ENCODE measurements at places on chromosomes 3 and 15. TPM values are rescaled to one million over a fixed set of nuclear protein-coding genes. Genes with fewer than 3 reads are reported as not detected.

- DNase-seq, result no peak
Observed at GRCh38 chr3:187064210-187065115, 74.8 kb downstream of the RPL39L start.

The CYP8B1 gene
- total RNA-seq, result not detected

- DNase-seq, result no peak
Observed at GRCh38 chr15:45641999-45642932, 7.4 kb downstream of the SQOR start.

- DNase-seq, result no peak
Observed at GRCh38 chr3:124566701-124567100, 163.6 kb upstream of the UMPS start.

DNA sequence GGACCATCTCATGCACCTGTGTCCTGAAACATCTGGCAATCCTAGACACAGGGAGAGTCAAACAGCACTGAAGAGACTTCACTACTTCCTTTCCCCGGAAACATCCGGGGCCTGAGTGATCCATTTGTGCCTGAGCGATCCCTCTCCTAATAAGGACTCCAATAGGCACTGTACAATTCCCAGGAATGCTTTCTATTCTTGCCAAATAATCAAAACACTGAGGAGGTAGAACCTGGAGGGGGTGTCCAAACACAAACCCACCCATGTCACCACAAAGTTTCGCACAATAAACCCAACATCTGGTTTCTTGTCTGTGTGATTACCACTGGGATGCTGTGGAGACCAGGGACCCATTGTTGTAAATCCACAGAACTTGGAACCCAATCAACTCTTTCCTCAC is 205.0 kb downstream of the OPA1 start:
- DNase-seq, result no peak
